ENCODE measurements at places on chromosomes 7 and 10. TPM values are rescaled to one million over a fixed set of nuclear protein-coding genes. Genes with fewer than 3 reads are reported as not detected.

Gene UNCX
- total RNA-seq = not detected

DNA sequence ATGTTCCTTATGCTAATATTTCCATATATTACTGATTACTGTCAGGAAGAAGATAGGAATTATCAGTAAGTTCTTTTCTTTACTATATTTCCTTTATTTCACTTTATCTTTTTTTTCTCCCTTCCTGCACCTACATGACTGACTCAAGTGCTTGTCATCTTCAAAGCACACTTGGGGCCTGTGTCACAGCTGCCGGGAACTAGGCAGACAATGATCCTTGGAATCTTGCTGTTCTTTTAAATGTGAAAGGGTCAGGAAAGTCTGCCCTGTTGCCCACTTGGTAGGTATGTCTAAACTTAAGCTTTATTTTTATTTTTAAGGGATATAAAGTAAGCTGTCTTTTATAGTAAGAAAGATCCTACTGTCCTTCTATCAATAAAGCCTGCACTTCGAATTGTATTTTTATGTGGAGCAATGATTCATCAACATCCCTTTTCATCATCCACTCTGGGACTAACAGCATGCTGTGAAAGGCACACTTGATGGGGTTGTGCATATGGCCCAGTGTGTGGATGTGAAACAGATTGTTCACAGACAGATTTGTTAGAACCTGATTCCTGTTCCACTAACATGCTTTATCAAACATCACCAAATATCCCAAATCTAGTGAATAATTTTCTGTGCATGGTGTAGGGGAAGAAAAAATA is 556.9 kb downstream of the DNAJB9 start:
- DNase-seq = no peak

DNA sequence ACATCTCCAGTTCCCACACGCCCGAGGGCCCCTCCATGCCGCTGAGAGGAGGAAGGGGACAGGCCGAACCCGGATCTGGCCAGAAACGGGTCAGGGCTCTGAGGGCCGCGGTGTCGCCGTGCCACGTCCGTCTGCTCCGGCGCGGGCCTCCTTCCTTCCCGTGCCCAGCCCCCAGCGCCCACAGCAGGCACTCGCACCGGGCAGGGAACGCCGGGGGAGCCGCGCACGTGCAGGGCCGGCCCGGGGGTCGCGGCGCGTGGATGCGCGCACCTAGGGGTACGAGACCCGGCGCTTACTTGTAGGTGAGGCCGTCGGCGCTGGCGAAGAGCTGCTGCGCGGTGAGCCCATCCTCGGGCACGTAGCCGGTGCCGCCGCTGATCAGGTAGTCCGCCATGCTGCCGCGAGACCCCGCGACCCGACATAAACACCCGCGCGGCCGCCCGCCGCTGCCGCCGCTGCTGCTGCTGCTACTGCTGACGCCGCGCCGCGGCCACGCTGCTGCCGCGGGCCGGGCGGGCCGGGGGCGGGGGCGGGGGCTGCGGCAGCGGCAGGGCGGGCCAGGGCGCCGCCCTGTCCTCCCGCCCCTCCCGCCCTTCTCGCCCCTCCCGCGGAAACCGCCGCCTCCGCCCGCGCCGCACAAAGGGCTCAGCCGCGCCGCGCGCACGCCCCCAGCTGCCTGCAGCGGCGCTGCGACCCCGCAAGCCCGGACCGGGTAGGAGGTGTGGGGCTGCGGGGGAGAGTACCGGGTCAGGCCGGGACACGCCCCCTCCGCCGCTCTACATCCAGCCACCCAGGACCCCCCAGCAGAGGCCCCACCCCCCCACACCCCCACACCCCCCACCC is 4.1 kb downstream of the IMPDH1 start:
- DNase-seq = peak; percentile 30

GRCh38 chr10:62907470-62908212 is 91.5 kb upstream of the EGR2 start:
- no peak for DNase-seq

GRCh38 chr10:28711776-28712175 is 34.5 kb downstream of the BAMBI start:
- no peak for DNase-seq

GRCh38 chr7:25148772-25149575 is 23.9 kb upstream of the CYCS start:
- no peak for DNase-seq
